NCI-H1436 (cell line): ENCODE measurements at places on chromosomes 11 and 22.

DNA sequence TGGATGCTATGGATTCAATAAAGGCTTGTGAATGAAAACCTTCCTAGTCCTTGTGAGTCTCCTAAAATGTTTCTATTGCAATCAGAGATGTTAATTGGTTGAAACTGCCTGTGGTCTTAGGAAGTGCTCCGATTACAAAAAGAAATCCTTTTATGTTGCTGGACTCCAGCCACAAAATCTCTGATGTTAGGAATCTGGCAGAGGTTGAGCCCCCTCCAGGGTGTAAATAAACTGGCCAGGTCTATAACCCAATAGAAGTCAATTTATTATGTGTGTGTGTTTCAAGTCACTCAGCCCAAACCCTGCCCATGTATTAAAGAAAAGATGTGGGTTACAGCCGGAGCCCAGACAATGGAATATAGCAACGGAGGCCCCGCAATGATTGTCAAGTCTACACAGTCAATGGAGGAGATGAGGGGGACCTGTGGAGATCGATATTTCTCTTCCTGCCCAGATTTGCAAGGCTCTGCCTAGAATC is 218.1 kb upstream of the SORL1-AS1 start:
- DNase-seq: no peak

DNA sequence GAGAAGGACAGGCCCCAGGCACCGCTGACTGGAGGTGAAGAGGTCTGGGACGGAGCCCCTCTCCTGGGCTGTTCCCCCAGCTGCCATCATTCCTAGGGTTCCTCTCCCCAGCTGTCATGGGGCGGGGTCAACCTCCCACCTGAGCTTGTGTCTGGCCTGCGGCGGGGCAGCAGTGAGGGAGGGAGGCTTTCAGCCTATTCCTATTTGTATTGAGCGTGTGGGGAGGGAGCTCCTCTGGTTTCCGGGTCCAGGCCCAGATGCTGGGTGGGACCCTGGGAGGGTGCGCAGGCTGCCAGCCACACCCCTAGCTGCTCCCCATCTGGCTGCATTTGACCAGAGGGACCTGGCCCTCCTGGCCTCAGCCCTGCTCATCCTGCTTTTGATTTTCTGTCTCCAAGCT is 13.7 kb downstream of the TSPAN4 start:
- DNase-seq: no peak

DNA sequence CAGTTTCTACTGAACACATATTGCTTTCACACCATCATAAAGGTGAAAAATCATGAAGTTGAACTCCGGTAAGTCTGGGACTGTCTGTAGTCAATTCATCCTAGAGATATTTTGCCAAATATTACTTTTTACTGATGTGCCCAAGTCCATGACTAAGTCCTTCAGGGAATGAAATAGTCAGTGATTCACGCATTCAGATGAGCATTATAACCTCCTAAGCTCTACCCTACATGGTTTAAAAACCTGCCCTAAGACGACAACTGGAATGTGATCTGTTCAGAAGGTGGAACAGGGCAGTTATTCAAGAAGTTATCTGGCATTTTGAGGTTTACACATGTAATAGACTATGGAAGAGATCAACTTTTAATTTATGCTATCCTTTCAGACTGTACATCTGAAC is 125.6 kb downstream of the TRPC6 start:
- no peak for DNase-seq

- DNase-seq: no peak
These were observed 33.7 kb upstream of the LINC01488 start for GRCh38 chr11:69447786-69448185.

GRCh38 chr11:10955616-10956015 is 97.8 kb upstream of the ZBED5 start:
- DNase-seq: no peak
